ENCODE measurements at places on chromosomes 2 and 18.
A peak's percentile ranks its signal among the peaks of the same experiment; 100 is the strongest.

DNA sequence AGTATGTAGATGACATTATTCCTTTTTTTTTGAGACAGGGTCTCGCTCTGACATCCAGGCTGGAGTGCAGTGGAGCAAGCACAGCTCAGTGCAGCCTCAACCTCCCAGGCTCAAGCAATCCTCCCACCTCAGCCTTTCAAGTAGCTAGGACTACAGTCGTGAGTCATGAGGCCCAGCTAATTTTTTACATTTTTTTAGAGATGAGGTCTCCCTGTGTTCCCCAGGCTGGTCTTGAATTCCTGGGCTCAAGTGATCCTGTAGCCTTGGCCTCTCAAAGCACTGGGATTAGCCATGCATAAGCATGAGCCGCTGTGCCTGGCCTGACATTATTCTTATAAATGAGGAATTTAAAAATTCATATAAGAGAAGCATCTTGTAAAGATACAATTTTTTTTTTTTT, 86.9 kb downstream of the FAM117B start:
- peak; percentile 61 for DNase-seq

GRCh38 chr2:86519349-86519748, 43.9 kb downstream of the CHMP3 start:
- no peak for DNase-seq

GRCh38 chr2:218282173-218282991, 9.9 kb downstream of the TMBIM1 start:
- no peak for DNase-seq

DNA sequence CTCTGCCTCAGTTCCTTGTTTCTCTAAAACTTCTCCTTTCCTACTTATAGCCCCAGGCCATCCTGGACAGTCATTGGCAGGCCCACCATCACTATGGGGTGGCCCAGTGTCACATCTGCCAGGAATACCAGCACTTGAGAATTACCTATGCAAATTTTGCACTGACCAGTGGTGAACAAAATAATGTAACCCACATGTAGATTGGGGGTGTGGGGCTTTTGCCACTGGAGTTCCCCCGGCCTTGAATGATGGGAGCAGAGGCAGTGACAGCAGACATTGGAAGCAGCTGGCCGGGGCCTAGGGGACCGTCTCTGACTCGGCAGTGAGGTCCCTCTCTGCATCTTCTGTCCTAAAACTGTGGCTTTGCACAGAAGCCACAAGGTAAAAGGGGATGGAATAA, 24.9 kb upstream of the DNMT3A start:
- DNase-seq, result no peak

DNA sequence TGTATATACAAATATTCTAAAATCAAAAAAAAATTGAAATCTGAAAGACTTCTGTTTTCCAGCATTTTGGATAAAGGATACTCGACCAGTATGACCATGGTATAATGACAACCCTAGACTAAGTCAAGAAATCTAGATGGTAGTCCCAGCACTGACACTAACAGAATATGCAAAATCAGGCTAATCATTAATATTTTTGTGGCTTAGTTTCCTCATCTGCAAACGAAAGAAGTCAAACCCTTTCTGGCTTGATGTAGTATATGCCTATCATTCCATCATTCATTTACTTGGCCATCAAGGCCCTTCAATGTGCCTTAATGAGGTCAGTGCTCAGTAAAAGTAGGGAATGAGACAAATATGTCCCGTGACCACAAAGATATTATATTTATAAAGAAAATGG, 83.5 kb downstream of the NCKAP5 start:
- no peak for DNase-seq

GRCh38 chr2:88059979-88060906, 4.7 kb upstream of the KRCC1 start:
- DNase-seq, result no peak

- DNase-seq, result no peak
Observed at GRCh38 chr2:28648671-28649395, 102.8 kb upstream of the PPP1CB start.

DNA sequence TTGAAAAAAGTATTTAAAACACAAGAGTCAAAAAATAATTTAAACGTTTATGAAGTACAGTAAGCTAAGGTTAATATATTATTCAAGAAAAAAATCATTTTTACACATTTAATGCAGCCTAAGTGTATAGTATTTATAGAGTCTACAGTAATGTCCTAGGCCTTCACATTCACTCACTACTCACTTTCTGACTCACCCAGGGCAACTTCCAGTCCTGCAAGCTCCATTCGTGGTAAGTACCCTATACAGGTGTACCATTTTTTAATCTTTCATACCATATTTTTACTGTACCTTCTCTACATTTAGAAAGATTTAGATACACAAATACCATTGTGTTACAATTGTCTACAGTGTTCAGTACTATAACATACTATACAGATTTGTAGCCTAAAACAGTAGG, 20.9 kb upstream of the RPRD1A start:
- DNase-seq, result no peak

DNA sequence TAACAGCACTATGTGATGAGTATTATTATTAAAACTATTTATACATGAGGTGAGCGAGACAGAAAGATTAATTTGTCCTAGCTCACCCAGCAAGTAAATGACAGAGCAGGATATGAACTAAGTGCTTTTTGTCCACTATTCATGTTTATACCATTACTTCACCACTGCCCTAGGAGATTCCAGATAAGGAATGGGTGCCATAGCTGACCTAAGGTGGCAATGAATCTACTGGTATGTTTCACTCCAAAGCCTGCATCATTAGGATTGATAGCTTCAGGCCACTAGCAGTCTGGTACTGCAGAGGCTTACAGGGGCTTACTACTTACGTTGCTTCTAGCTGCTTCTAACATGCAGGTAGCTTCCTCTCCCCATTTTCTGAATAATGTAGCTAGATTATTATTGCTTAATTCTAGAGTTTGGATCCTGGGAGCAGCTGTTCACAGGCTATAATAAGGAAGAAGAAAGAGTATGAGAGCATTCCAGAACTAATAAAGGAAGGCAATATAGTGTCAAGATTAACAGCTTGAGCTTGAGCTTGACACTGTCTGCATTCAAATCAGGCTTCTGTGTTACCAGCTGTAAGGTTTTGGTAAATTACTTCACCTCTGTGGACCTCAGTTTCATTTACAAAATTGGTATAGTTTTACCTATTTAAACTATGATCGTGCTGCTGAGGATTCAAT, 153.7 kb downstream of the GALNT3 start:
- DNase-seq, result no peak

DNA sequence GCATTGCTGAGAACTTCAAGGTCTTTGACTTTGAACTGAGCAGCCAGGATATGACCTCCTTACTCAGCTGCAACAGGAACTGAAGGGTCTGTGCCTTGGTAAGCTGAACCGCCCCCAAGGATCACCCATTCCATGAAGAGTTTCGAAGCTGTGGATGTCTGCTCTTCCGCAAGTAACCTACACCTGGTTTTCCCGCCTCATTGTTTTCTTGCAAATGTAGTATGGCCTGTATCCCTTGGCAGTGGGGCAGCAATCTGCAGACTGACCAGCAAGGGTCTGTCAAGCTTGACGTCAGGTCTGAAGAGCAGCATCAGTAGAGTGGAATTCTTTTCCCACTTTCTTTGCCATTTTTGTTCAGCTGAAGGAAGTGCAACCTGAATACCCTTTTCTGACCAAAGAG, 62.6 kb upstream of the RAB12 start:
- no peak for DNase-seq

GRCh38 chr2:9623151-9623550, 7.6 kb downstream of the YWHAQ start:
- DNase-seq, result no peak

DNA sequence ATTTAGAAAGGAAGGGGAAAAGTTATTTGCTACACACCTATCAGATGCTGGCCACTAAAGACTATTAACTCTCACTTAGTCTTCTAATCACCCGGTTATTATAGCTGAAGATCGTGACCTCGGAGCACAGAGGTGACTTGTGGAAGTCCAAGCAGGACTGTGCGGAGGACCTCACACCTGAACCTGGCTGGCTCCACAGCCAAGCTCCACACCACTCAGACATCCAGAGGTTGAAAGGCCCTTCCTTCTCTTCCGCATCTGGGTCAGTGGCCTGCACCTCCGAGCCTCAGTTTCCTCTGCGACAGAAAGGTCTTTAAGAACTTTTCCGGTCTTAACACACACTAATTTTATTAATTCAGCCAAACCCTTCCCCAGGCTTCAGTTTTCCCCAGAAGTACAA, 57.9 kb downstream of the TNS1 start:
- no peak for DNase-seq

GRCh38 chr18:10454681-10455557, 484 bp downstream of the APCDD1 start:
- no peak for DNase-seq

DNA sequence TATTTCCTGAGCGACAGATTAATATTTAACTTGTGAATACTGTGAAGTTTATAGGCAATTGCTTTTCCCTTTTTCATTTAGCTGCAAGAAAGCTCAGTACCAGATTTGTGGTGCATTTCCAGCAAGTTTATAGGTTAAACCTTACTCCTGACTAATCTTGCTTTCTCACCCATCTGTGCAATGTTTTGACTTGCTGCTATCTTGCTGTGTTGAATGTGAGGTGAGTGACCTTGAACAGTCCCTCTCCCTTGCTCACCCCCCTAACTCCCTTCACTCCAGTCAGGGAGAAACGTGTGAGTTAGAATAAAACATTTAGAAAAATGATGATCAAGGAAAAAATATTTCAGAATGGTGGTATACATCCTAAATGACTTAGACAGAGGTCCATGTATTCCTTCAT, 39.8 kb upstream of the PARD3B start:
- DNase-seq, result no peak

GRCh38 chr2:238738917-238739316, 109.0 kb upstream of the TWIST2 start:
- no peak for DNase-seq

DNA sequence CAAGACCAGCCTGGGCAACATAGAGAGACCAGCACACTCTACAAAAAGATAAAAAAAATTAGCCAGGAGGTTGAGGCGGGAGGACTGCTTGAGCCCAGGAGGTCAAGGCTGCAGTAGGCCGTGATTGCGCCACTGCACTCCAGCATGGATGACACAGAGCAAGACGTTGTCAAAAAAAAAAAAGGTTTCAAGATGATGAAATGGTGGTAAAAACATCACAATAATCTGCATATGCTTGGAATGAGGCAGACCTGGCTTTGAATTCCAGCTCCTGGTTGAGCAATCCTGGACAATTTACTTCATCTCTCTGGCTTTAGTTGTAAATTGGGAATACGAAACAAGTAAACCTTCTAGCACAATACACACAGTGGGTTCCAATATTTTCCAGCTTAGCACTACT, 24.1 kb downstream of the USP40 start:
- DNase-seq, result peak; percentile 37

DNA sequence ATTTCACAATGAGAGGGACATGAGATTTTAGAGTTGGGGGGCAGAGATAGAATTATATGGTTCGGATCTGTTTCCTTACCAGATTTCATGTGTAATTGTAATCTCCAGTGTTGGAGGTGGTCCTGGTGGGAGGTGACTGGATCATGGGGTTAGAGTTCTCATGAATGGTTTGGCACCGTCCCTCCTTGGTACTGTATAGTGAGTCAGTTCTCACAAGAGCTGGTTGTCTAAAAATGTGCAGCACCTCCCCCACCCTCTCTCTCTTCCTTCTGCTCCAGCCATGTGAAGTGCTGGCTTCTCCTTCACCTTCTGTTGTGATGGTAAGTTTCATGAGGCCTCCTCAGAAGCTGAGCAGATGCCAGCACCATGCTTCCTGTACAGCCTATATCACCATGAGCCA, 138.1 kb downstream of the SCG2 start:
- DNase-seq, result no peak

DNA sequence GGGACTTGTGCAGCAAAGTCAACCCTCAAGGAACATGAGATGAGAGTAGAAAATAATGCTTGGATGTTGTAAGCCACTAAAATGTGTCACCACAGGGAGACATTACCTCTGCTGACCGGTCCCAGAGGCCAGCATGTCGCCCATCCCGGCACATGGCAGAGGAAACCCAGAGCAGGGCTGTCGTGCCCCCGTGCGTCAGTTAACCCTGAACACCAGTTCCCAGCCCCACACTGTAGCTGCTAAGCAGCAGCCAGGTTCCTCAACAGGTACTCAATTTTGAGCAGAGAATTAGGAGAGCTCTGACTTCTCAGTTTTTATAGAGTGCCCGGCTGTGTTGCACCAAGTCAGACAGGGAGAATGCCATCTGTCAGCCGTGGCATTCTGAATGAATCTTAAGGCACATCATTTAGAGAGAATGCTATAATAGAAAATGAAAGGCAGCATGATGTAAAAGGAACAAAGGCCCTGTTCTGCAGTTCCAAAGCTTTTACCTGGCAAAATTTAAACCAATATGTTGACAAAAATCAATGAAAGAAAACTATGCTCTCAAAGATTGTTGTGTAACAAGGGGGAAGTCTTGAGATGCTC, 307.9 kb downstream of the METTL4 start:
- no peak for DNase-seq

- DNase-seq, result no peak
Observed at GRCh38 chr2:73984203-73984921, at the start of gene TET3. Gene TET3 (plus strand): TSS chr2:73984910. CDS start chr2:73986404, 1,494 bp downstream.

GRCh38 chr18:2984703-2985261, 28.2 kb downstream of the LPIN2 start:
- no peak for DNase-seq

- no peak for DNase-seq
Observed at GRCh38 chr2:101613056-101613704, 84.3 kb upstream of the MAP4K4 start.

- no peak for DNase-seq
Observed at GRCh38 chr2:52904355-52904891, 863.2 kb upstream of the CHAC2 start.

GRCh38 chr2:1678609-1679008, 65.7 kb downstream of the PXDN start:
- DNase-seq, result no peak

DNA sequence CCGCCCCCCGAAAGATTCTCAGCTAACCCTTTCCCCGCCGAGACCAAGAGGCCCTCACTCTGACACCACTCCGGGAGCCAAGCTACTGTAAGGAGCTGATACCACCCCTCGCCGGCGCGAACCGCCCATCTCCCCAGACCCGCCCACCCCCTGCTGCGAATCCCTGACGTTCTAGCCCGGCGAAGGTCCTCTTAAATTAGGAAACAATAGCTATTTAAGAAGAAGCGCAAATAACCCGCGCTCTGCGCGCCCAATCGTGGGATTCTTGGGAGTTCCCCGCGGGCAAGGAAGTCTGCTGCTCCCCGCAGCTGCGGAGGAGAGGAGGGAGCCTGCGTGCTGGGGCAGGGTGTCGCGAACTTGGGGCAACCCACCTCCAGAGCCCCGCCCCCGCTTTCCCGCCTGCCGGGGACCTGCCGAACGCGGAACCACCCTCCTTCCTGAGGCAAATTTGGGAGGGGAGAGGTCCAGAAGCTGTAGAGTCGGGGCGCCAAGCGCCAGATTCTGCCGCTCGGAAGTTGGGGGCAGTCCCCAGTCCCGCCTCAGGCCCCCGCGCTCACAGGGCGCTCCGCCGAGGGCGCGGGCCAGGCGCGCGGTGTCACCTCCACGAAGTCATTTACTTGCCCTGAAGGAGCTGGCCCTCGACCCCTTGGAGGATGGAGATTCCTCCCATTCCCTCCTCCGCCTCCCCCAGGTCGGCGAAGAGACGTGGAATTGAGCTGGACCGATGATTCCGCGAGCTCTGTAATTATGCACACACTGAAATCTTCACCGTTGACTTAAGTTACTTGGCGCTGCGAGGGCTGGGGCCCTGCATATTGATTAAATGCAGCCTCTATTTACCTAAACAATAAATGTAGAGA, 8.4 kb upstream of the SP9 start:
- DNase-seq, result no peak
